ENCODE measurements at places on chromosomes 1 and 21. TPM values are rescaled to one million over a fixed set of nuclear protein-coding genes. Genes with fewer than 3 reads are reported as not detected.

Gene SLC6A9
- 0.32 TPM for total RNA-seq

Gene COL6A1
- total RNA-seq = 17.8 TPM

Gene NBPF20
- 2.3 TPM for total RNA-seq

Gene TSNAX
- total RNA-seq = 31.8 TPM

Gene FCRL5
- total RNA-seq = not detected

Gene PCP4
- not detected for total RNA-seq

Data from epithelial cell of umbilical artery (primary cell).